NCI-H1417 (cell line): ENCODE measurements at places on chromosomes 1 and 21.

DNA sequence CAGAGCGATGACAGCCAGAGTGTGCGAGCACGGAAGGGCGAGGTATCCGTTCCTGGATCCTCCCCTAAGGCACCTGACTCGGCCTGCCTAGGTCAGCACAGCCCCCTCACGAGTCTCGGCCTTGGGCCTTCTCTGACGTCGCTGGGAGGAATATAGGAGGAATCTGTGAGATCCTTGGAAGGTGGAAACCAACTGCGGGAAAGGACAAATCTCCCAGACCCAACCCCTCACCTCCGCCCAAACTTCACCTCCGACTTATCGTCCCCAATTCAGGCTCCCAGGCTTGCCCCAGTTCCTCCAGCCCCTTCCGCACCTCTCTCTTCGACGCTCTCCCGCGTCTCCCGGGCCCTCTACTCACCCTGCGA, 494 bp downstream of the APH1A start:
- no peak for DNase-seq

- peak; percentile 89 for DNase-seq
Measured at GRCh38 chr1:7669559-7670311, 101.4 kb upstream of the VAMP3 start.

DNA sequence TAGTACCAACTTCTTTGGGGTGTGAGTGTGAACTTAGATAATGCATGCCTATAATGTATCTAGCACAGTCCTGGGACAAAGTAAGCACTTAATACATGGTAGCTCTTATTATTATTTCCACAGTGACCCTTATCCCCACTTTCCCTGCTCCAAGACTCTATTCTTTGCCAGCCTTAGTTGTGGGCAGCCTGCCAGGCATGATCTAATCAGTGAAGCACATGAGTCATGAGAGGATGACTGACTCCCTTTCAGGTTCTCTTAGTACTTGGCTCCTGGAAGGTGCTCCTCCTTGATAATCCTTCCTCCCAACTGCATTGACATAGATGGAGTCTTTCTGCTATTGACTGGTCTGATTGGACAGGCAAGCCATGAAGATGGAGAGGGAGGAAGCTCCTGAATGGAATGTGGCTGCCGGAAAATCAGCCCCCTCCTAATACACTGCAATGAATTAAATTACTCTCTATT, 17.4 kb upstream of the GNG12 start:
- no peak for DNase-seq

- DNase-seq: no peak
Measured at GRCh38 chr1:68383092-68383491, 66.7 kb downstream of the RPE65 start.

- no peak for DNase-seq
Measured at GRCh38 chr1:34005309-34005708, 141.4 kb downstream of the HMGB4 start.

DNA sequence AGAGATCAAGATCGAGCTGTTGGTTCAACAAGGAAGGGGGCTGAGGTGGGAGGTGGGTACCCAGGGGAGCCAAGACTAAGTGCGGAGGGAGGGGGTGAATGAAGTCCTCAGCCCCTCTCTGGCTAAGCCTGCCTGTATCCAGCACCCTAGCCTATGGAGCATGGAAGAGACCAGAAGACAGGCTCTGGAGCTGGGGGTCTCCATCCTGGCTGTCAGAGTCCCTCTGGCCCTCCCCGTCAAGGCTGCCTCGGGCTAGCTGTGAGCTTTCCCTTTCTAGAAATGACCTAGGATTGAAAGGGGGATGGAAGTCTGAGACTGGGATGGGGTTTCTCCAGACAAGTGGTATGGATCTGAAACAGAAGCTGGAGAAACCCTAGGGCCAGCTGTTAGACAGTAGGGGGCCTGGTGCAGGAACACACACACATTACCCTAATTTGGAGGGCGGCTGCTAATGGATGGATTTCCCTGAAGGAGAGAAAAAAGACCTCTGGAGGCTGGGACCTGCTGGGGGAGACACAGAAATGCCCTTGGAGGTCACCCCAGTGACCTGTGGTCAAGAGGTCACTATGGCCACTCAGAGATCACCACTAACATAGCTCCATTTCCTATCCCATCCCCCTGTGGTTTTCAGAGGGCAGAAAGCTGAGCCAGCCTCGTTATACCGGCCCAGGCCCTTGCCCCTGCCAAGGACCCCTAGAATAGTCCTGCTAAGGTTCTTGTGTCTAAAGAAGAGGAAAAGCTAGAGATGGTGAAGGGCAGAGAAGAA, 107.8 kb downstream of the TMEM53 start:
- no peak for DNase-seq
